ENCODE measurements at places on chromosomes 1 and 21.

DNA sequence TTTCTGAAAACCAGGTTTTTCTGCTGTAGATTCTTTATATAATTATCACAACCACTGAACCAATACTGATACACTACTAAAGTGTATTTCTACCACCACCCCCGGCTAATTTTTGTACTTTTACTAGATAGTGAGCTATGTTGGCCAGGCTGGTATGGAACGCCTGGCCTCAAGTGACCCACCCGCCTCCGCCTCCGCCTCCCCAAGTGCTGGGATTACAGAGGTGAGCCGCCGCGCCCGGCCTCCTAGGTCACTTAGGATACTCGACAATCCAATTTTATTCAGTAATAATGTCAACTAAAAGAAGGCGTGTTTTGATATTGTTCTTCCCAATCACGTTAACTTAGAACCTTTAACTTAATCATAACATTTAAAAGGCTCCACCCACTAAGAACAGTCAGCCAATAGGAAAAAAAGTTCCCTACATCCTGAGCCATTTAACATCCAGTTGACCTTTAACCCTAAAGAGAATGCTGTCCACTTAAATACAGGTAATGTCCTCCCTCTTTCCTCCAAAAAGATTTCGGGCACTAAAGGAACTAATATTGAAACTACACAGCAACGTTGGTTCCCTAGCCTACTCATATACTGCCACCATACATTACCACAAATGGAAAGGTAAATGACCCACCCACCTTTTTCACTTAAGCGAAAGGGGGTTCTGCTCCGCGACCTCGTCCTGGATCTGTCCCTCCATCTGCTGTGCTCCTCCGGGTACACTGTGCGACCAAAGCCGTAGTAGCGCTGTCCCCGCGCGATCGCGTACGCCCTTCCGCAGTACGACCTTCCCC lies 1.2 kb downstream of the RSRP1 start:
- no peak for DNase-seq

- DNase-seq: no peak
Measured at GRCh38 chr1:198858033-198858432, 219.2 kb downstream of the PTPRC start.

- peak; percentile 95 for DNase-seq
Measured at GRCh38 chr1:56436912-56437417, 142.4 kb downstream of the PLPP3 start.

GRCh38 chr1:58592522-58593134 lies 15.6 kb upstream of the TACSTD2 start:
- DNase-seq: no peak

GRCh38 chr1:10835822-10836421 lies 39.5 kb upstream of the CASZ1 start:
- no peak for DNase-seq

DNA sequence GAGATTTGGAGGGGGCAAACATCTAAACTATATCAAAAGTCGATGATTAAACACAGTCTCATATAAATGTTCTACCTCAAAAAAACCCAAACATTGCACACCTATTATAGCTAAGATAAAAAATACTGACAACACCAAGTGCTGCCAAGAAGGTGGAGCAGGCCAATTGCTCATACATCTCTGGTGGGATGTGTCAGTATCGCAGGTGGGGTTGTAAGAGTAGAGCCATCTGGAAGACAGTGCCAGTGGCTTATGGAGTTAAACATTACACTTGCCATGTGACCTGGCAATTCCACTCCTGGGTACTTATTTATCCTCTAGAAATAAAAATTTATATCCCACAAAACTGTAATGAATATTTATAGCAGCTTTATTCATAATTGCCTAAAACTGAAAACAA lies 213.4 kb downstream of the DISC1 start:
- no peak for DNase-seq
